ENCODE measurements at places on chromosomes 13 and 19.

DNA sequence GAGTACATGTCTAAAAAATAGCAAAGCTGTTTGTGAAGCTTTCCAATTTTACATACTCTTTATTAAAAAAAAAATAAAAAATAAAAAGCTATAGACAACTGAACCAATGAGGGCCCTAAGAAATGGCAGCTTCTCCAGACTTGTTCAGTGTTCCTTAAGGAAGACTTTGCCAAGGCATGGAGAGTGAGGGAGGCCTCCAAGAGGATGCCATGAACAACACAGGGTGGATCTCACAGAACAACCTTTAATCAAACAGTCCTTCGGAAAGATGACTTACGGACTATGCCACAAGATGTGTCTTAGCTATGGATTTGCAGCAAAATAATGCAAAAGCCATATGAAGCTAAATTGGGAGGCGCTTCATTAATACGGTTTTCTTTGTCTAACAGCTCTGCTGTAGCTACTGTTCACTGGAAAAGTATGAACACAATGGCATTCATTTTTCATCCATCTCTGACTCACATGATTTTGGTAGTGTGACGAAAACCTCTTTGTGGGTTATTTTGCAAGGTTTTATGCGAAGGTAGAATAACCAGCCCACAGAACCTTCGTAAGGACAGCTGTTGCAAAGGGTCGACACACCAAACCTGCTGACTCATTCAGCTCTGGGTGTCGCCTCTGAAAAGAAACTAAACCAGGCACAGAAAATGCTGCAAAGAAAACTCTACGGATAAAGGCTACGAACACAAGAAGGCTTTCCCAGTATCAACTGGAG, 27.7 kb downstream of the EFNB2 start:
- no peak for DNase-seq

GRCh38 chr19:50818859-50819472, 4.6 kb downstream of the KLK1 start:
- DNase-seq, result no peak

- DNase-seq, result no peak
Observed at GRCh38 chr19:46947866-46948265, 71.8 kb upstream of the NPAS1 start.

- DNase-seq, result no peak
Observed at GRCh38 chr19:8731428-8732169, 10.2 kb downstream of the OR2Z1 start.

DNA sequence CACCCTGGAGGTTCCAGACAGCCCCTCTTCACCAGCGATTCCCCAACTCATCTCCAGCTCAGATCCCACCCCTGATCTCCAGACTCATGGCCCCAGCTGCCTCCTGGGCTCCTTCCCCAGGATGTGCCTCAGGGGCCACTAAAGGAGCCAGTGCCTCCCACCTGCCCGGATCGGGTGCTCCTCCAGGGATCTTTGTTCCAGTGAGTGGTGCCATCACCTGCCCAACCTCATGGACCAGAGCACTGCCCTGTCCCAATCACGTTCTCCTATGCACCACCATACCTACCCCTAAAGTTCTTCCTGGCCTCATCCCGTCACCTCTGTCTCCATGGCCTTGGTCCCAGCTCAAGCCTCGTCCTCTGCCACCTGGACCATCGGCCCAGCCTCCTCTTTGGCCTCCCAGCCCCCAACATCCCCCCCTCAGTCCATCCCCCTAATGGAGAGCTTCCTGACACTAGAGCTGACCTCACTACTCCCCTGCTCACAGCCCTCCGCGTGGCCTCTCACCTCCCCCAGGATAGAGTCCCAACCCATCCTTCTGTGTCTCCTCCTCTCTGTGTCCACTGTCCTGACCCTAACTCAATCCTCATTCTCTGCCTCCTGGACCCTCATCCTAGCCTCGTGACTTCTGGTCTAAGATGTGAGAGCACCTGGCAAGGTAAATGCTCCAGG, 8.8 kb upstream of the GARIN5A start:
- no peak for DNase-seq

GRCh38 chr13:80054806-80055205, 286.1 kb downstream of the SPRY2 start:
- no peak for DNase-seq

Measured in stimulated activated CD4-positive, alpha-beta T cell treated with anti-CD3 and anti-CD28 coated beads, Interleukin-1b, Interleukin-23, amount 100 ng/mL, for 24 hours (primary cell).